ENCODE measurements at places on chromosomes 5 and 9. TPM values are rescaled to one million over a fixed set of nuclear protein-coding genes. Genes with fewer than 3 reads are reported as not detected.

INSYN2B gene
- 0.08 TPM for total RNA-seq

F12 gene
- total RNA-seq = not detected

ZNF618 gene
- 1.9 TPM for total RNA-seq

PCDHGB4 gene
- 4.2 TPM for total RNA-seq

GFI1B gene
- total RNA-seq = 0.27 TPM

HMMR gene
- total RNA-seq = 0.91 TPM

PCDHGB6 gene
- total RNA-seq = 5.0 TPM

SLCO6A1 gene
- total RNA-seq = not detected

DNA sequence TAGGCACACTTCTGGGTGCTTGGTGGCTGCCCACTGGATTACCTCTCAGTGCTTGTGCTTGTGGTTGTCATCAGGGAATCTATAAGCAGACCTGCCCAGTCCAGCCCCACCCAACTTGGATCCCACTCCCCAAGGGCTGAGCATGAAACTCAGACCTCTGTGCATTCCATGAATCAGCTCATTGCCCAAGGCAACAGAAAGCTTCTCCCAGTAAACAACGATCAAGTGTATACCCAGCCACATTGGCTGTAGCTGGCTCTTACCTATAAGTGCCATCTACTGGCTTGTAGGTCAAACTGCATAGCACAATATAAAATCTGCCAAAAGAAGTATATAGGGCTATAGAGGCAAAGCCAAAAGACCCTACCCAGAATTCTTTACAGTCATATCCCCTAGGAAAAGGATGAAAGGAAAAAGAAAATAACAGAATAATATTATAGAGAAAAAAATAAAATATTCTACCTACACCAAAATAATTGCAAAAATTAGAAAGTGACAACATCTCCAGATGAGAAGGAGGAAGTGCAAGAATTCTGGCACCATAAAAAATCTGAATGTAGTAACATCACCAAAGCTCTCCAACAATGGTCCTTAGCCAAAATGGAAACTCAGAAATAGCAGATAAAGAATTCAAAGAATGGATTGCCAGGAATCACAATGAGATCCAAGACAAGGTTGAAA lies 321.0 kb upstream of the TRPC7 start:
- no peak overlapping the region for H3K27ac ChIP-seq
- H3K27me3 ChIP-seq = peaks cover 36% of the 10 kb centered on the region
- H3K4me1 ChIP-seq = no peaks in the 10 kb centered on the region
- H3K4me3 ChIP-seq = no peak overlapping the region
- no peak for DNase-seq
- no peaks in the 10 kb centered on the region for H3K36me3 ChIP-seq

GRCh38 chr9:132769906-132770769 lies 99.9 kb downstream of the GTF3C4 start:
- H3K4me3 ChIP-seq = peak overlapping the region; percentile 89
- DNase-seq = peak; percentile 68
- H3K36me3 ChIP-seq = no peaks in the 10 kb centered on the region
- H3K27ac ChIP-seq = peak overlapping the region; percentile 73
- no peaks in the 10 kb centered on the region for H3K27me3 ChIP-seq

DNA sequence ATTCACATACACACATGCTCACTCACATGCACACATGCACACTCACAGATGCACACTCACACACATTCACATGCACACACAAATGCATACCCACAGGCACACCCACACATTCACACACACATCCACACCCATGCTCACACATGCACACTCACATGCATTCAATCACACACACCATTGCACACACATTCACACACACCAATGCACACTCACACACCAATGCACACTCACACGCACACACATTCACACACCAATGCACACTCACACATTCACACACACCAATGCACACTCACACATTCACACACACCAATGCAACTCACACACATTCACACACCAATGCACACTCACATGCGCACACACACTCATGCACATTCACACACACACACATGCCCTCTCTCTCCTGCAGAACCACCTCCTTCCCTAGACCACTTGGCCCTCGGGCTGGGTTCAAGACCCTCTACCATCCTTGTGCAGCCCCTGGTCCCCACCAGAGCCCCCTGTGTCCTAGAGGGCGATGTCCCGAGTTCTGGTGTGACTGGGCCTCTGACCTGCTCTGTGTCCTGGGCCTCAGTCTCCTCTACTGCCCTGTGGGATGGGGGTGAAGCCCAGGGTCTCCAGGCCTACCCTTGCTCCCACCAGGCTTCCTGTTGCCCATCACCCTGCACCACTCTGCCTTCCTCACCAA lies 139.0 kb downstream of the OLFM1 start:
- H3K36me3 ChIP-seq = no peaks in the 10 kb centered on the region
- DNase-seq = peak; percentile 5
- H3K27me3 ChIP-seq = peaks cover 86% of the 10 kb centered on the region
- no peaks in the 10 kb centered on the region for H3K4me1 ChIP-seq
- no peak overlapping the region for H3K27ac ChIP-seq

DNA sequence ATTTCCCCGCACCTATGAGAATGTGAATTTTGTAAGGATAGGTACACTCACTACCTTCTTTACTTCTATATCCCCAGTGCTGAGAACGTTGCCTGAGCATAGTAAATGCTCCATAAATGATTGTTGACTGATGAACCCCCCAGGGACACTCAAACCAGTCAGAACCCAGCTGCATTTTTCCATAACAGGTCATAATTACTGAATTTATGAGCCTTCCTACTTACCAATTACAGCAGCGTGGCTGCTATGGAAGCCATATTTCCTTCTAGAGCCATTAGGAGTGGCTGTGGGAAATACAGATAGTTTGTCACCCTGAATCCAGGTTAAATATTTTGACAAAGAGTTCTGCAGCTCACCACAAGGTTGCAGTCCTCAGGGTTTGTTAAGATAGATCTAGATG lies 135.0 kb downstream of the TAF11L14 start:
- no peak overlapping the region for H3K27ac ChIP-seq
- H3K27me3 ChIP-seq = no peaks in the 10 kb centered on the region
- H3K4me1 ChIP-seq = no peaks in the 10 kb centered on the region
- no peak overlapping the region for H3K4me3 ChIP-seq
- no peaks in the 10 kb centered on the region for H3K36me3 ChIP-seq
- DNase-seq = no peak

DNA sequence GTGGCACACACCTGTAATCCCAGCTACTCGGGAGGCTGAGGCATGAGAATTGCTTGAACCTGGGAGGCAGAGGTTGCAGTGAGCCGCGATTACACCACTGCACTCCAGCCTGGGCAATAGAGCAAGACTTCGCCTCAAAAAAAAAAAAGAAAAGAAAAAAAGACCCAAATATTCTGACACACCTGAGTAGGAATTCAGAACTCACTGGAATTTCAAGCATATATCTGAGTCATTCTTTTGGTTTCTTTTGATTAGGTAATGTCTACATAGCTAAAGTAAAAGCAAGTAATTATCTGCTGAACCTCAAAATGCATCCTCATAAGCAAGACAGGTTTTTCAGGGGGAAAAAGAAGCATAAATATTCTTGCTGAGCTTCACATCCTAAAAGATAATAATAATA lies 35.9 kb downstream of the ANKRD31 start:
- H3K36me3 ChIP-seq = no peaks in the 10 kb centered on the region
- no peak overlapping the region for H3K27ac ChIP-seq

GRCh38 chr5:53073348-53073747 lies 36.2 kb downstream of the MOCS2 start:
- H3K27ac ChIP-seq = no peak overlapping the region
- no peaks in the 10 kb centered on the region for H3K36me3 ChIP-seq
- H3K4me3 ChIP-seq = no peak overlapping the region
- DNase-seq = no peak
- H3K27me3 ChIP-seq = no peaks in the 10 kb centered on the region

GRCh38 chr9:137444106-137444790 lies 3.1 kb upstream of the ENTPD8 start:
- peaks cover 44% of the 10 kb centered on the region for H3K27me3 ChIP-seq
- no peak for DNase-seq
- H3K36me3 ChIP-seq = peaks cover 7% of the 10 kb centered on the region
- peaks cover 17% of the 10 kb centered on the region for H3K4me1 ChIP-seq

- H3K27me3 ChIP-seq = no peaks in the 10 kb centered on the region
- H3K27ac ChIP-seq = peak overlapping the region; percentile 86
- peak; percentile 43 for DNase-seq
- peaks cover 14% of the 10 kb centered on the region for H3K36me3 ChIP-seq
- H3K4me3 ChIP-seq = peak overlapping the region; percentile 78
These were observed 678 bp downstream of the SLC2A6 start for GRCh38 chr9:133477992-133478850.

DNA sequence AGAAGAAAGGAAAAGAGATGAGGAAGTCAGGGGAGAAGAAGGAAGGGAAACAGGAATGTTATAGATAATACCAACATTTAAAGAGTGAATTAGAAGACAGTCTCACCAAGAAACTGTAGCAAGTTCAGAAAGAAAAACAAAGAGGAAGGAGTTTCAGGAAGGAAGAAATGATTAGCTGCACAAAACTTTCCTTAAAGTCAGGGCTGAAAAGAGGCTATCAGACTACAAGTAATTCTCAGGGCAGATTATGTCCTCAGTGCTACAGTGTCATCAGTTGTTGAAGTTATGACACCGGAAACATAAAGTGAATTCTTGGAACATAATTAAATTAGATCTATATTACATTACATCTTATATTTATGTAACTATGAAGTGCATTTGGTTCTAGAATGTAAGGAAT lies 226.9 kb downstream of the ARRDC3 start:
- no peaks in the 10 kb centered on the region for H3K27me3 ChIP-seq
- DNase-seq = no peak
- H3K4me3 ChIP-seq = no peak overlapping the region
- H3K27ac ChIP-seq = peak overlapping the region; percentile 18
- H3K4me1 ChIP-seq = peaks cover 14% of the 10 kb centered on the region

DNA sequence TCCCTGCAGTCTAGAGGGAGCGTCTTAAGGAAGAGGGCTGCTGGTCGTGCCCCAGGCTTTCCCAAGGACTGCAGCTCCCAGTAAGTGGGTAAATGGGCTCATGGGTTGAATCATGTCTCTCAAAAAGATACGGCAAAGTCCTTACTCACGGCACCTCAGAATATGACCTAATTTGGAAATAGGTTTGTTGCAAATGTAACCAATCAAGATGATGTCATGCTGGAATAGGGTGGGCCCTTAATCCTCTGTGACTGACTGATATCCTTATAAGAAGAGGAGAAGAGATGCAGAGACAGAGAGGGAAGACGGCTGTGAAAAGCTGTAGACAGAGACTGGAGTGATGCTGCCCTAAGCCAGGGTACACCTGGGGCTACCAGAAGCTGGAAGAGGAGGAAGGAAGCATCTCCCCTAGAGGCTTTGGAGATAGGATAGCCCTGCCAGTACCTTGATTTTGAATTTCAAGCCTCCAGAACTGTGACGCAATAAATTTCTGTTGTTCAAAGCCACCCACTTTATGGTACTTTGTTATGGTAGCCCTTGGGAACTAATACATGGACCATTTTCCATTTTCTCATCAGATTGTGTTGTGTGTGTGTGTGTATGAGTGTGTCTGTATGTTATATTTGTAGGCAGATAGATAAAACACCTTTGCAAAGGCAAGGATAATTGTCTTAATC lies 15.0 kb downstream of the GALNT10 start:
- no peaks in the 10 kb centered on the region for H3K27me3 ChIP-seq
- H3K36me3 ChIP-seq = peaks cover 6% of the 10 kb centered on the region
- H3K27ac ChIP-seq = no peak overlapping the region
- H3K4me1 ChIP-seq = peaks cover 32% of the 10 kb centered on the region
- H3K4me3 ChIP-seq = no peak overlapping the region
- DNase-seq = no peak

- no peak for DNase-seq
- H3K36me3 ChIP-seq = no peaks in the 10 kb centered on the region
- no peak overlapping the region for H3K27ac ChIP-seq
- H3K27me3 ChIP-seq = no peaks in the 10 kb centered on the region
- H3K4me1 ChIP-seq = no peaks in the 10 kb centered on the region
These were observed 380.4 kb downstream of the PTPRD start for GRCh38 chr9:10232352-10232930.

DNA sequence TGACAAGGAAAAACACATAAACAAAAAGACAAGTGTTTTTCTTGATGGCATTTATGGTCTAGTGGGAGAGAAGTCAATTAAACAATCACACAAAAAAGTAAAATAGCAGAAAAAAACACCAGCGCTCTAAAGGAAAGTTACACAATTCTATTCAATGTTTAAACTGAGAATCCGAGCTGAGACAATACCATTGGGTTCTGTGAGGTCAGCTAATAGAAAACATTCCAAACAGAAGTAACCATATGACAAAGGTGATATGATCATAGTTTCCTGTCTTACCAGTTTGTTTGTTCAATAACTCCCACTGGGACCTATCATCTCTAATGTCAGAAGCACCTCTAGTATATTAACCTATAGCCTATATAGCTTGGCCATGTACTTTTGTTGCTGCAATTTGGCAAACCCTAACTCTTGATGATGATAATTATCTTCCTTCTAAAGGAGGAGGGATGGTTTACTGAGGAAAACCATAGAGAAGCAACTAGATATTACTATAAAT lies 1030.0 kb downstream of the CDH12 start:
- H3K4me1 ChIP-seq = no peaks in the 10 kb centered on the region
- H3K36me3 ChIP-seq = no peaks in the 10 kb centered on the region
- no peak for DNase-seq
- H3K27me3 ChIP-seq = no peaks in the 10 kb centered on the region

GRCh38 chr9:86054695-86055094 lies 44.7 kb downstream of the GOLM1 start:
- no peaks in the 10 kb centered on the region for H3K4me1 ChIP-seq
- H3K27ac ChIP-seq = no peak overlapping the region
- no peaks in the 10 kb centered on the region for H3K36me3 ChIP-seq
- H3K27me3 ChIP-seq = no peaks in the 10 kb centered on the region
- H3K4me3 ChIP-seq = no peak overlapping the region
- DNase-seq = no peak

DNA sequence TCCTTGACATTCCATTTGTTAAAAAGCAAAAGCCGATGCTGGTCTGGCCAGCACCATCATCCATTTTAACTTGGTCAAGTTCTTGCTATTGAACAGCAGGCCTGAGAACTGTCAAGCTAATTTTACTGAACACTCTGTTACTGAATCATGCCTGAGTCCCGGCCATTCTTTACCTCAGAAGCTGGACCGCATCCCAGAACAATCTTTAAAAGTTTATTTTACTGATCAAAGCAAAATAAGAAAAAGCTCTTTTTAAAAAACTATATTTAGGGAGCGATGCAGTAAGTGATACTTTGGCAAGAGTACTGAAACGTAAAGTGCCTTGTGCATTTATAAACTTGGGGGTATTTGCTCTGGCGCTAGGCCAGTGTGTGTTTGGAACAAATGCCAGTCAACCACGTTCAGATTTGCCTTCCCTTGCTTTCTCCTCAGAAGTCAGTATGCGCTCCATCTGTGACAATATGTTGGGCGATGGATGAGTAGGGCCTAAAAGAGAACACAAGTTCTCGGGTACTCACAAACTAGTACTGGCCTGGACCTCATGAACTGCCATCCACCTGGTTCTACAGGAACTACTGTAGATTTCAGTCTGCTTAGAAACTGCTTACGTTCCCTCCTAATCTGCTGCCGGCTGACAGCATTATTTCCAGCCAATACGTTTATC lies 161.9 kb downstream of the MAPKAP1 start:
- H3K36me3 ChIP-seq = no peaks in the 10 kb centered on the region
- DNase-seq = no peak
- no peak overlapping the region for H3K4me3 ChIP-seq
- H3K4me1 ChIP-seq = peaks cover 79% of the 10 kb centered on the region
- peak overlapping the region; percentile 76 for H3K27ac ChIP-seq
